ENCODE measurements at places on chromosomes 12 and 14.

- DNase-seq, result no peak
Observed at GRCh38 chr12:111455448-111456320, 50.0 kb downstream of the SH2B3 start.

DNA sequence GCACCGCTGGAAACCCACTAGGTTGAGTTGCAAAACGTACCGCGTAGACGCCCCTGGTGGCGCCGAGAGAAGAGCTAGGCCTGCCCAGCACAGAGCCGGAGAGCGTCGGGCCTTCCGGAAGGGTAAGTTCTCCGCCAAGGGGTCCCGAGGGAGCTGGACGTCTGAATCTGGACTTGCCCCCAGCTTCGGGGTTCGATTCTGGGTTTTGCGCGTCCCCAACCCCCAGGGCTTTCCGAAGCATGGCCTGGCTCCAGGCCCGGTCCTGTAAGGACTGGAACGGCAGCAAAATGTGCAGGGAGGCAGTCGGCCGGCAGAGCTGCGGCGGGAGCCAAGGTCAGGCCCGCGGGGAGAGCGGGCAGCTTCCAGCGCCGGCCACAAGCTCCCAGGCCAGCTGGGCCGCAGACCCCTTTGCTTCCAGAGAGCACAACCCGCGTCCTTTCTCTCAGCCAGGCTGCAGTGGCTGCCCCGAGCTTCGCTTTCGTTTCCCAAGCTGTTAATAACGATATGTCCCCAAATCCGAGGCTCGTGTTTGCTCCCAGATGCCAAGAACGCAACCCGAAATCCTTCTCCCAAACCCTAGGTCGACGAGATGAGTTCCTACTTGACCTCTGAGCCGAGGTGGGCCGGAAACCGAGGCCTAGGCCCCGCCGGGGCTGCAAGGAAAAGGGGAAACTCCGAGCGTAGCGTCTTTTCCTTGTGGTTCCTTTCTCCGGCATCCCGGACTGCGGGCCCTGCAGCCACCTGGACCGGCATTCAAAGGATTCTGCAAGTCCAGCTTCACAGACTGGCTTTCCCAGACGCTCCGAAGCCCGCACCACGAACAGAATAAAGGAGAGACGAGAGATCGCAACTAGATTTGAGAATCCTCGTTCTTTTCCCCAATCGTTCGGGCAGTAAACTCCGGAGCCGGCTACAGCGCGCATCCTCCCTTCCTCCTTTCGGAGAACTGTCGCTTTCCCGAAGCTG lies 3.2 kb upstream of the TBX5 start:
- no peak for DNase-seq

DNA sequence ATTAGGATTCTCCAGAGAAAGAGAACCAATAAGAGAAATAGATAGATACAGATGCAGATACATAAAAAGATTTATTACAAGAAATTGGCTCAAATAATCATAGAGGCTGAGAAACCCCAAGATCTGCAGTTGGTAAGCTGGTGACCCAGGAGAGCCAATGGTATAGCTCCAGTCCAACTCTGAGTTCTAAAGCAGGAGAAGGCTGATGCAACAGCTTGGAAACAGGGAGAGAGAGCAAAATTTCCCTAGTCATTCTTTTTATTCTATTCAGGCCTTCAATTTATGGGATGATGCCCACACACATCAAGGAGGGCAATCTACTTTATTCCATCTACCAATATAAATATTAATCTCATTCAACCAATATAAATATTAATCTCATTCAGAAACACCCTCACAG lies 218.2 kb downstream of the PRKD1 start:
- DNase-seq, result no peak

- DNase-seq, result no peak
Observed at GRCh38 chr12:70883855-70884254, 36.7 kb downstream of the PTPRR start.

- no peak for DNase-seq
Observed at GRCh38 chr12:115598871-115599811, 678.4 kb downstream of the MED13L start.

DNA sequence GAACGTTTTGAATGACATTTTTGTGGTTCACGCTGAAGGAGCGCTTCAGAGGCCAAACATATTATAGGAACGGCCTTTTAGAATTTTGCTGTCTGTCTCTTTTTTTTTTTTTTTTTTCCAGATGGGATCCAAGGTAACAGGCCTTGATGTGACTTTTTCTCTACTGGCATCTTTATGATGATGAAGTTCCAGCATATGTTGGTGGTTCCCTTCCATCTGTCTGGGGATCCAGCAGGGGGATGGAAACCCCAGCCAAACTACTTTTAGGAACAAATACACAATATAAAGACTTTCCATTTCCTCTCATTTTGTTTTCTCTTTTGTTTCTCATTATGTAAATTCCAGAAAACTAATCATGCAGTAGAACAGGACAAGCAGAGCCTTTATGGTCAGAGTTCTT lies 239.3 kb upstream of the PRICKLE1 start:
- no peak for DNase-seq

DNA sequence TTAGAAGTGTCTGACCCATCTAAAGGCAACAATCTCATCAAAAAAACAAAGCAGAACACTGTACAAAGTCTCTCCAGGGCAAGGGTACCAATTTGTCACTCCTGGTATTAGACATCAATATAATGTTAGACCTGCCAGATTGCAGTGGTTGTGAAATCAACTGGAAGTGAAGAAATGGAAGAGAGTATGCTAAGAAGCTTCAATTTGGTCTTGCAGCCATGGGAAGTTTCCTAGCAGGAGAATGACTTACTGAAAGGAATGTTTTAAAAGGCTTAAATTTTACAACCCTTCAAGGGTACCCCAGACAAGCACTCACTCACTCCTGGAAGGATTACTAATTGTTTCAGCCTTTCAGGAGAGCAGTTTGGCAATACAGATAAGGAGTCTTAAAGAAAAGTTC lies 18.9 kb downstream of the LLPH start:
- DNase-seq, result no peak

DNA sequence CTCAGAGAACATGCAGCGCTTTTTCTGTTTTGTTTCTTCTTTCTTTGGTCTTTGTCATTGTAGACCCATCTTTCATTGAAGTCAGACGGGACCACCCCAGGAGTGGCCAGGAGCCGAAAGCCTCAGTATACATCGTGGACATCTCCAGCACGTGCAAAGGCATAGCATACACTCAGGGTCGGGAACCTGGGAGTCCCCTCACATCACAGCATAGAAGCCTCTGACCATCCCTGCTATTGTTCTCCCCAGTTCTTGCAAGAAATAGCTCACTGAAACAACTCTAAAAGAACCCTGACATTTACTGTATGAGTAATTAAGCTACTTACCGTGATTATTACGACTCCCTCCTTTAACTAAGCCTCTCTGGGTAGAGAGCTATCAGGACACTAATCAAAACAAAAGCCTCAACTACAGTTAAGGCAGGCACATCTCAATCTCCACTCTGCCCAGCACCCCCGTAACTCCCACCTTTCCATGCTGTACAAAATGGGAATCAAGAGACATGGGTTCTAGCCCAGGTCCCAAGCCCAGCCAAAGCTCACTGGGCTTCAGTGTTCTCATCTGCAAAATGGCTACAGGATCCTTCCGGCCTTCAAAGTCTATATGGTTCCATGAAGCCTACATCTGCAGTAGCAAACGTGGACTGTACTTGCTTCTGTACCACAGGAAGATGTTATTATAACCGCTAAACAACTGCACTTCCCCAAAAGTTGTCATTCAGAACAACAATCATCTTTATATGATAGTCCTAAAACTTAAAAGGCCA lies 6.7 kb downstream of the CCDC88C start:
- DNase-seq, result no peak

- no peak for DNase-seq
Observed at GRCh38 chr12:13075118-13075480, 28.4 kb downstream of the GSG1 start.

- DNase-seq, result no peak
Observed at GRCh38 chr12:126952096-126953007, 1314.6 kb upstream of the TMEM132C start.

- DNase-seq, result no peak
Observed at GRCh38 chr12:101792046-101792931, 38.5 kb downstream of the GNPTAB start.

DNA sequence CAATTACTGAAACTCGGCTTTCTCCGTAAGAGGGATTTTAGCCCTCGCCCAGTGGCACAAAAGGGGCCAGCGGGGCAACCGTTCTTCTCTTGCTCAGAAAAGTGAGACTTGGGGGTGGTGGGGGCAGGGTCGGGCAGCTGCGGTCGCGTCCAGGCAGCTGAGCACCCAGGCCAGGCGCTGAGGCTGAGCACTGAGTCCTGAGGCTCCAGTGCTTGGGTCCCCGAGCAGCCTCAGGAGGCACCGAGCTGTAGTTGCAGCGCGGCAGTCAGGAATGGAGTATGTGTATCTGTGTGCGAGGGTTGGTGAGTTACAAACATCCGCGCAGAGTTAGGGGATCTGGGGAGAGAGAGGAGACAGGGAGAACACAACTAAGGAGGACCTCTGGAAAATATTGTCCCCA lies 4.1 kb upstream of the HOXC6 start:
- DNase-seq, result no peak

GRCh38 chr14:102321456-102322422 lies 2.2 kb downstream of the ZNF839 start:
- no peak for DNase-seq

GRCh38 chr12:77835969-77836368 lies 5.3 kb downstream of the NAV3 start:
- no peak for DNase-seq

DNA sequence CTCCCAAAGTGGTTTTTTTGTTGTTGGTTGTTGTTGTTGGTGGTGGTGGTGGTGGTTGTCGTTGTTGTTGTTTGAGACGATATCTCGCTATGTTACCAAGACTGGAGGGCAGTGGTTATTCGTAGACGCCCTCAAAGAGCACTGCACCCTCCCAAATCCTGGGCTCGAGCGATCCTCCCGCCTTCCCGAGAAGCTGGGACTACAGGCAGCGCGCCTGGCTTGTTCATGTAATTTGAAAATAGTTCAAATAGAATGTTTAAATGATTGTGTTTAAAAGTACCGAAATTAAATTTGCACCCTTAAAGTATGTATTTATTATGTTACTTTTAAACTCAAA lies 439 bp upstream of the ANAPC5 start:
- DNase-seq, result no peak

DNA sequence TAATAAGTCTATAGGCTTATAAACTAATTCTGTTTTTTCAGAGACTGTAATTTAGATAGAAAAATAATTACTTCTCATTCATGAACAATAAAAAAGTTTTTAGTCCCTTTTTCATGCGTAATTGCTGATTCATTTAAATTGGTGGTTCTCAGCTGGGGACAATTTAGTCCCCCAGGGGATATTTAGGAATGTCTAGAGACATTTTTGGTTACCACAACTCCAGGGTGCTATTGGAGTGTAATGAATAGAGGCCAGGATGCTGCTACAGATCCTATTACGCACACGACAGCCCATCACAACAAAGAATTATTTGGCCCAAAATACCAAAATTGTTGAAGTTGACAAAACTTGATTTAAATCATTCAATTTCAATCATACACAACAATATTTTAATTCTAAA lies 22.8 kb upstream of the VCPKMT start:
- DNase-seq, result no peak

DNA sequence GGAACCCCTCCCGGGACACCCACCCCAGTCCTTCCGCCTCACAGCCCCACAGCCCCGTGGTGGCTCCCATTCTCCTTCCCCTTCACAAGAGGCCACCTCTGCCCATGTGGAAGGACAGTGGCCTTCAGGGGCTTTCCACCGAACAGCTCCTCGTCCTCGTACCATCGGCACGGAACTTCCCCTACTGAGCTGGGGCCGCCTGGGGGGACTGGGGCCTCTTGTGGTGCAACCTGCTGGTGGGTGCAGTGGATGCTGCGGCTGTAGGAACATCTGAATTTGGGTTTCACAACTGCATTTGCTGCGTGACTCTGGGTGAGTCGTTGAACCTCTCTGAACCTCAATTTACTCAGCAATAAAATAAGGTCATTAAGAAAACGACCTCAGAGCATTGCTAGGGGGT lies 50.9 kb downstream of the RFLNA start:
- peak; percentile 77 for DNase-seq

- DNase-seq, result no peak
Observed at GRCh38 chr14:38053666-38054065, 154.0 kb upstream of the SSTR1 start.

GRCh38 chr12:93163260-93164036 lies 214.3 kb upstream of the NUDT4 start:
- peak; percentile 30 for DNase-seq

- DNase-seq, result no peak
Observed at GRCh38 chr12:16605642-16606116, 283 bp downstream of the LMO3 start.

DNA sequence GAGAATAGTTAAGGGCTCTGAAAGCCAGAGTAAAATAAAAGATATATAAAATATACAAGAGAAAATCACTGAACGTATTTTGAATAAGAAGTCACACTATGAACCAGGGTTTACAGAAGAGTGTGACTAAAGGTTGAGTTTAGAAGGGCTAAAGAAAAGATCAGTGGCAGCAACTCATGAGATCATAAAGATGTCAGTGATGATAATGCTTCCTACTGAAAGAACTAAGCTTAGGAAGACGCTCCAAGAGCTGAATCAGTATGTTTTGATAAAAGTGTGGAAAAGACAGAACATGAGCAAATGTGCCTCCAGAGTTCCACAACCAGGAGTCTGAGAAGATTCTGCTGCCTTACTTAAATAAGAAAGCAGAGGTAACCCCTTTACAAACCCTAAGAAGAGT lies 74.6 kb downstream of the KITLG start:
- DNase-seq, result no peak

DNA sequence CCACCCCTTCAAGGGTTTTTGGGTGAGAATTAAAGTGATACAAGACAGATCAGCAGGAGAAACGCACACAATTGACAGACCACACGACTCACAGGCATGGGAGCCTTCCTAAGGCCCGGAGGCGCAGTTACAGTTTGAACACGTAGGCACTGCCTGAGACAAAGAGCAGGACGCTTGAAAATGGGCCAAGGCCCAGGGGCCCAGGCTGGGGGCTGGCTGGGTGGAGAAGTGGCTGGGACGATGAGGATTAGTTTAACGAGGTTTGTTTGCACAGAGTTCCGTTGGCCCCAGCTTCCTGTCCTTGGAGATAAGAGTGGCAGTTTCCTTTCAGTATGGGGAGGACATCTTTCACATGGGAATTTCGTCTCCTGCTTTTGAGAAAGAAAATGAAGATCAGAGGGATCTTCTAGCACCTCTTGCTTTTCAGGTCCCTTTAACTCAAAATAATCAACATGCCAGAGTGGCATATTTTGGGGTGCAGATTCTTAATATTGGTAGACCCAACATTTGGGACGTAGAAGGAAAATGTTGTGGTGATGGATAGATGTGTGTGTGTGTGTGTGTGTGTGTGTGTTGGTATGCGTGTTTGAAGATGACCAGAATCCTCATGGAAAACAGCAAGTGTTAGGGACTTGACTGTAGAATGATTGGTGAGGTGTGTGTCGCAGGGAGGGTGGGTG lies 44.6 kb downstream of the DLK1 start:
- no peak for DNase-seq

- no peak for DNase-seq
Observed at GRCh38 chr14:52277552-52277951, 10.1 kb downstream of the PTGDR start.

Data from CD14-positive monocyte (primary cell).